ENCODE measurements at places on chromosomes 7 and 10. TPM values are rescaled to one million over a fixed set of nuclear protein-coding genes. Genes with fewer than 3 reads are reported as not detected.

DNA sequence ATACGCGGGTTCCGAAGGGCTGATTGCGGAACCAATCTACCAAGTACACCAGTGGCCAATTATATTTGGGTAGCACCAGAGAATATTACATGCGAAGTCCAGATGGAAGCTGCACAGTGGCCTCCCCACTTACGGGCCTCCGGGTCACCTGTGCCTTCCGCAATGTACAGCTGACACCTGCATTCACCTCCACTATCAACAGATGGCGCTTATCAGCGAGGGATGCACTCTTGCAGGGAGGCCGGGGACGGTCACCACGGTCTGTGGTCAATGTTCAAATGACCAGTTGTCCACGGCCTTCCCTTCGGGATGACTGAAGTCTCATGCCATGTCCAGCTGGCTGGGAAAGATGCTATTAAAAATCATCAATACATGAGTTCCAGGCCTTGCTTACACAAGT is 47.6 kb downstream of the SLIT1 start:
- H3K4me1 ChIP-seq: no peaks in the 10 kb centered on the region
- no peak overlapping the region for H3K27ac ChIP-seq
- no peak for DNase-seq
- H3K4me3 ChIP-seq: no peak overlapping the region
- peaks cover 52% of the 10 kb centered on the region for H3K27me3 ChIP-seq
- H3K36me3 ChIP-seq: no peaks in the 10 kb centered on the region

- peak overlapping the region; percentile 77 for H3K27ac ChIP-seq
- H3K4me3 ChIP-seq: peak overlapping the region; percentile 69
- DNase-seq: no peak
- no peaks in the 10 kb centered on the region for H3K27me3 ChIP-seq
Measured at GRCh38 chr7:95595746-95596197, 544 bp downstream of the PDK4 start.

DNA sequence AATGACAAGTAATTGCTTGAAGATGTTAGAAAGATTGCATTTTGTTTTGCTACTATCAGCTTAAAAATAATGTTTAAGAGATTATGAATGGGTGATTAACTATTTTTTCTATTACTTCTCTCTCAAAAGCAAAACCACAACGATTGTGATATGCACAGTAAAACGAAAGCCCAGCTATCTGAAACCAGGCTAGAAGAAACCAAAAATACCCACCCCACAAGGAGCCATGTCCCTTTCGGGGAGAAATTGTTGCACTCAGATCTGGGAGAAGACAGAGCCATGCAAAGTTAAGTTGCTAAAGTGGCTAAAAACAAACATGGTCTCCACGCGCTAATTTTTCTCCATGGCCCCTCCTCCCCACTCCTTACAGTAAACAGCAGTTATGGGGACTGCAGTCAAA is 173.6 kb downstream of the RPS24 start:
- no peaks in the 10 kb centered on the region for H3K27me3 ChIP-seq
- H3K4me3 ChIP-seq: no peak overlapping the region
- no peak for DNase-seq
- H3K36me3 ChIP-seq: no peaks in the 10 kb centered on the region
- H3K4me1 ChIP-seq: no peaks in the 10 kb centered on the region
- H3K27ac ChIP-seq: no peak overlapping the region

SUFU gene
- total RNA-seq: 5.0 TPM

DNA sequence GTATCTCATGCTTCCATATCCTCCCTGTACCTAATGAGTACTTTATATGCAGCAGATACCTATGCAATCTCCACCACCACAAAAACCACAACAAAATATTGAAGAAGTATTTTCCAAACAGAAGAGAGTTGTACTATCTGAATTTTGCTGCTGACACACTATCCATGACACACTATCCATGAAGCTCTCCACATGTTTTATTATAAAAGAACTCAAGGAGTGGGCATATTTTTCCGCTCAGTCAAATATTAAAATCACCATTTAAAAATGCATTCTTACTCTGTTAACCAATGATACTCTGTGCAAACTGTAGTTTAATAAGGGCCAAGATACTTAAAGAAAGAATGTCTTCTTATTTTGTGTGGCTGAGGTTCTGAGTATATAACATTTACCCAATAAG is 2.8 kb downstream of the BET1 start:
- no peak overlapping the region for H3K4me3 ChIP-seq
- no peak for DNase-seq
- no peak overlapping the region for H3K27ac ChIP-seq
- peaks cover 36% of the 10 kb centered on the region for H3K4me1 ChIP-seq
- no peaks in the 10 kb centered on the region for H3K27me3 ChIP-seq
- no peaks in the 10 kb centered on the region for H3K36me3 ChIP-seq

DNA sequence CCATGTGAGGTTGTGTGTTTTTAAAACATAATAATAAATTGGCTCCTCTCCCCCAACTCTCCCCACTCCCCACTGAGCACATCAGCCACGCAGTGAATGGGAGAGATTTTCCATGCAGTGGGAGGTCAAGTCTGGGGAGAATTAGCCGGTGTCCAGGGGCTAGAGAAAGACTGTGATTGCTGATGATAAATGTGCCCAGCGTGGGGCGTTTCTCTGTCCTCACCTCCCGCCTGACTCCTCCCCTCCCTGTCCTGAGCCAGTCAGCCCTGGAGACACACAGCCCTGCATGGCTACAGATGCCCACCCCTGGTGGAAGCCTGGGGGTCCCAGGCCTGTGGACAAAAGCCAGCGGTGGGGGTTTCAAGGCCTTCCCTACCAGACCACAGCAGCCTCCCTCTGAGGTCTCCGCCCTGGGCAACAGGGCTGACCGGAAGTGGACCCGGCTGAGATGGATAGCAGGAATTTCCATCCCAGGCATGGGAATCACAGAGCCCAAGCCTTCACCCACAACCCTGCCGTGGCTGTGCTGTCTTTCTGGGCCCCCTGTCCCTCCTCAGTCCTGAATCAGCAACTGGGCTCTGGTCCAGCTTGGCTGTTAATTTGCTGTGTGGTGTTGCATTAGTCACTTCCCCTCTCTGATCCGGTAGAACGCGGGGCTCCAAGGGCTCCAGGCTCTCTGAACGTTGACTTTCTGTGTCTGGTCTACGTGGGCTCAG is 46.8 kb upstream of the SLC29A3 start:
- no peaks in the 10 kb centered on the region for H3K27me3 ChIP-seq
- H3K36me3 ChIP-seq: no peaks in the 10 kb centered on the region
- H3K4me1 ChIP-seq: peaks cover 19% of the 10 kb centered on the region

PTN gene
- 87.4 TPM for total RNA-seq

DNA sequence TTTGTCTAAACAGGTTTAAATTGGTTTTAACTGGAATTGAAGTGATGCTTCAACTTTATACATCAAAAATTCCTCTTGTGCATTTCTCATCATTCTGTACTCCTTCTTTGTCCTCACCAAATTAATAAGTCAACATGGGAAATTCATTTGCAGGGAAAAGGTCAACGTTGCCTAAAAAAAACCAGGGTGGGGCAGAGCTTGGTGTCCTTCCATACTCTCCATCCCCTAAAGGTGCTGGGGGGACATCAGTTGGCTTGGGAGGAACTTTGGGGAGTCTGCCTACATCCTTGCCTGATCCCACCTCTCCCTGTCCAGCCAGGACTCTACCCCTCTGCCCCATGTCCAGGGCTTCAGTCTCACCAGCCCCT is 34.1 kb upstream of the SLC26A3 start:
- H3K27ac ChIP-seq: no peak overlapping the region
- no peaks in the 10 kb centered on the region for H3K36me3 ChIP-seq
- DNase-seq: no peak
- no peak overlapping the region for H3K4me3 ChIP-seq

- peaks cover 32% of the 10 kb centered on the region for H3K36me3 ChIP-seq
- H3K4me1 ChIP-seq: peaks cover 30% of the 10 kb centered on the region
- H3K27ac ChIP-seq: peak overlapping the region; percentile 43
- no peak overlapping the region for H3K4me3 ChIP-seq
Measured at GRCh38 chr10:125000366-125001312, 58.7 kb downstream of the ZRANB1 start.

- H3K4me1 ChIP-seq: peaks cover 2% of the 10 kb centered on the region
- H3K4me3 ChIP-seq: no peak overlapping the region
- no peaks in the 10 kb centered on the region for H3K36me3 ChIP-seq
- H3K27me3 ChIP-seq: peaks cover 100% of the 10 kb centered on the region
- H3K27ac ChIP-seq: no peak overlapping the region
Measured at GRCh38 chr10:100723770-100724530, 21.4 kb upstream of the PAX2 start.

GRCh38 chr7:91311839-91312238 is 47.6 kb downstream of the FZD1 start:
- H3K27ac ChIP-seq: no peak overlapping the region
- no peaks in the 10 kb centered on the region for H3K4me1 ChIP-seq

BMPER gene
- total RNA-seq: 0.56 TPM

- no peaks in the 10 kb centered on the region for H3K27me3 ChIP-seq
- no peak overlapping the region for H3K4me3 ChIP-seq
- no peaks in the 10 kb centered on the region for H3K36me3 ChIP-seq
- H3K4me1 ChIP-seq: peaks cover 13% of the 10 kb centered on the region
Measured at GRCh38 chr10:1754506-1755153, 17.3 kb upstream of the ADARB2 start.

ADAM22 gene
- 1.4 TPM for total RNA-seq

LRRC17 gene
- 1.1 TPM for total RNA-seq

GRCh38 chr7:17184805-17185689 is 113.4 kb upstream of the AHR start:
- H3K36me3 ChIP-seq: no peaks in the 10 kb centered on the region
- DNase-seq: no peak
- no peak overlapping the region for H3K4me3 ChIP-seq
- no peak overlapping the region for H3K27ac ChIP-seq
- no peaks in the 10 kb centered on the region for H3K27me3 ChIP-seq

DYDC2 gene
- total RNA-seq: 0.15 TPM

DNA sequence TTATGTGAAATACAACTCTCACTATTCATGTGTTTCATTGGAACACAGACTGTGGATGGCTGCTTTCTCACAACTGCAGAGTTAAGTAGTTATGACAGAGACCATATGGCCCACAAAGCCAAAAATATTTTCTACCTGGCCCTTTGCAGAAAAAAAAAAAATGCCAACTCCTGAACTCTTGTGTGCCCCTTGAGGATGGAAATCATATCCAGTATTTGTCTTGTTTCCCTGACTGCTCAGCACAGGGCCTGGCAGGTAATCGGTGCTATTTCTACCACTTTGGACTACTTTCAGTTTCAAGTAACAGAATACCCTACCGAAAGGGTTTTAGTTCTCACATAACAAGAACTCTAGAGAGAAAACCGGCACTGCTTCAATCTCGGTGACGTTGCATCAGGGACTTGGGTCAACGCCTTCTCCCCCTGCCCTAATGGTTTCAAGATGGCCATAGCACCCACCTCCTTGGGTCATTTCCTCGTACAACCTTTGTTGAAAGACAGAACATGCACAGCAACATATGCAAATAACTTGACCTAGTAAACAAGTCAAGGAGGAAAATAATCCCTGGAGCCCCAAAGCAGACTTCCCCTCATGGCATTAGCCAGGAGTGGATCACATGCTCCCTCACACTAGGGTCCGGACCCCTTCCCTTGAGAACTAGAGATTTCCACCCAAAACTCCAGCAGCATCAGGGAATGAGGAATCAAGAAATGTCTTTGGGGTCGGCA is 11.8 kb upstream of the GPNMB start:
- H3K4me3 ChIP-seq: no peak overlapping the region
- H3K27ac ChIP-seq: peak overlapping the region; percentile 57
- H3K27me3 ChIP-seq: no peaks in the 10 kb centered on the region
- H3K36me3 ChIP-seq: no peaks in the 10 kb centered on the region
- H3K4me1 ChIP-seq: peaks cover 10% of the 10 kb centered on the region

GRCh38 chr7:144529269-144529926 is 125.9 kb upstream of the NOBOX start:
- no peaks in the 10 kb centered on the region for H3K36me3 ChIP-seq
- H3K27ac ChIP-seq: no peak overlapping the region
- no peak overlapping the region for H3K4me3 ChIP-seq
- no peak for DNase-seq

CALN1 gene
- not detected for total RNA-seq

PAPOLB gene
- not detected for total RNA-seq

- H3K4me1 ChIP-seq: peaks cover 45% of the 10 kb centered on the region
- peak overlapping the region; percentile 95 for H3K4me3 ChIP-seq
- H3K27me3 ChIP-seq: no peaks in the 10 kb centered on the region
Measured at GRCh38 chr7:33108554-33109004, 625 bp downstream of the RP9 start.

SLIT1 gene
- not detected for total RNA-seq

DNA sequence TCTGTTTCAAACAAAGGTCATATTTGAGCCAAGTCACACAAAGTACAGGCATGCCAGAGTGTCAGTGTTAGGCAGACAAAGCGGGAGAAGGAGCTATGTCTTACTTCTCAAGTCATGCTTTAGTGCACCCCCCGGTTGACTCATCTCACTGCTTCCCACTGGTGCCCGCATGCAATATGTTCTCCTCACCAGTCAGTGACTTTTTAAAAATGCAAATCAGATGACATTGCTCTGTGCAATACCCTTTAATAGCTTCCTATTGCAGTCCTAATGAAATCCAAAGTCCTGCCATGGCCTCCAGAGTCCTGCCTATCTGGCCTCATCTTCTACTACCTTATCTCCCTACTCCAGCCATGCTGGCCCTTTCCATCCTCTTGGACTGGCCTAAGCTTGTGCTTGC is 429.1 kb downstream of the ACTR3B start:
- no peak for DNase-seq
- H3K4me3 ChIP-seq: no peak overlapping the region
- H3K27ac ChIP-seq: no peak overlapping the region
- H3K27me3 ChIP-seq: no peaks in the 10 kb centered on the region
- H3K36me3 ChIP-seq: no peaks in the 10 kb centered on the region
- no peaks in the 10 kb centered on the region for H3K4me1 ChIP-seq

- peaks cover 48% of the 10 kb centered on the region for H3K27me3 ChIP-seq
- H3K36me3 ChIP-seq: no peaks in the 10 kb centered on the region
- no peak for DNase-seq
- peak overlapping the region; percentile 56 for H3K4me3 ChIP-seq
Measured at GRCh38 chr7:48035967-48036478, 680 bp downstream of the C7orf57 start.

DNA sequence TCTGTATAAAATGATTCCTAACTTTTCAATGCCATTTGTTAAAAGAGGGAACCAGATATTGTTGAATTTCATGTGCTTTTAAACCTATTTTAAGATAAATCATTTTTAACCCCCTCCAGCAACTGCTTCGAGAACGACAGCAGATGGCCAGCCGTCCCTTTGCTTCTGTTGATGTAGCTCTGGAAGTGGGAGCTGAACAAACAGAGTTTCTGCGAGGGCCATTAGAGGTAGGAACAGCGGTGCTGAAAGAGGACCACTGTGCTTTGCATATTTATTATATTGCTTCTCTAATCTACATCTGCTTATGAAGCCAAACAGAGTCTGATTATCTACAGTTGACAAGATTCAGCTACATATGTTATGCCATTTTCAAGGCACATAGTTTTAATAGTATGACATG is 545.9 kb downstream of the GFRA1 start:
- H3K4me3 ChIP-seq: no peak overlapping the region
- H3K27ac ChIP-seq: no peak overlapping the region
- no peak for DNase-seq
- H3K36me3 ChIP-seq: no peaks in the 10 kb centered on the region
- no peaks in the 10 kb centered on the region for H3K4me1 ChIP-seq
- no peaks in the 10 kb centered on the region for H3K27me3 ChIP-seq
